ENCODE measurements at places on chromosomes 12 and 14.

DNA sequence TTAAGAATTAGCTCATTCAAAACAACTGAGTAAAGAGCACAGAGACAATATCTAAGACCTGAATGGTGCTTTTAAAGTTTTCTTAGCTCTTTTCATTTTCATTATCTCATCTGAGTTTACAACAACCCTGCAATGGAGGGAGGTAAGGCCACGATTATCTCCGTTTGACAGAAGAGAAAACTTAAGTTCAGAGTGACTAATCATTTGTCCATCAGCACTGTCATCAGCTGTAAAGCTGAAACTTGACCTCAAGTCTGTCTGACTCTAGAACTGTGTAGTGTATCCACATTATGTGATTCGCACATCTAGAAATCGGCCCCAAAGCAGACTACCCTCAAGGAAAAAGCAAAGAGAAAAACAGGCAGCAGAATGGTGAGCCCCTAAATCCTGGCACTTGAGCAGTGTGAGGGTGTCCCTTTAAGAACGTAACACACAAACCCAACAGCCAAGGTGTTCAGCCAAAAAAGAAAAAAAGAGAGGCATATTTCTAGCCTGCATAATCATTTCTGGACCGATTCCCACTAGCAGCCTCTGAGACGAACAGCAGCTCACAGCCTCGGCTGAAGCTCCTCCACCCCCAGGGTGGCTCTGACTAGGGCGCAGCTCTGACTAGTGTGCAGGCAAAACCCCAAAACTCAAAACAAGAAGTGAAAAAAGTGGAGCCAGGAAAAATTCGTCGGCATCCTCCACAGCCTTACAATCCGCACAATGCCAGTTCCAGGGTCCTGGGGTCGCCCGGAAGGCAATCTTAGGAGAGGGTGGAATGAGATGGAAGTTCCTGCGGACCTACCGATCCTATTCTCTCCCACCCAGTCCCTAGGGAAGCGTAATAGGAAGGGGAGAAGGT lies 1.6 kb downstream of the STXBP6 start:
- no peak for DNase-seq

- no peak for DNase-seq
These were observed 7.6 kb downstream of the YBX3 start for GRCh38 chr12:10715491-10715890.

- no peak for DNase-seq
These were observed 137.6 kb downstream of the TSPAN9 start for GRCh38 chr12:3214526-3215365.

DNA sequence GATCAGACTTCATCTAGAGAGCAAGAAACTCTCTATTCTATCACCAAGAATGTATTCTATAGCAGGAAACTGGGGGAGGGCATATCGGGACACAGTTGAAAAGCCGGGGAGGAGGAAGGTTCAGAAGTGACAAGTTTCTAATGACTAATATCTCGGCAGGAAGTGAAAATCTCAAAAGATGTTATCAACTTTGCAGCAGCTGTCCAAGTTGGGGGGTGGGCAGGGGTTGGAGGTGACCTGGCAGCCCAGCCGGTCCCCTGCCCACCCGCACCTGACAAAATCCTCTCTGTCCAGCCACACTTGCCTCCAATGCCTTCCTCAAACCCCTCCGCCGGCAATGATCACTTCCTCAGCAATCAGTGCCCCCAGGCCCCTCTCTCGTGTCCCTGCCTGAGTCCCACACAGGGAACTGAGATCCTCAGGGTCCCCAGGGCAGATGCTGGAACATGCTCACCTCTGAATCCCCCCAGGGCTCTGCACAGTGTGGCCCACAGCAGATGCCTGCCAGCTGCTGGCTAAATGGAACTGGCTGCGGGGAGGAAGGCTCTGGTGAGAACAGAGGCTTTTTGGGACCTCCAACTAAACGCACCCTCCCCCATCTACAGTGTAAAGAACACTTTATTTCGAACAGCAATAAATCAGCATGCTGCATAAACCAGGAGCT lies 43.9 kb downstream of the CCDC88C start:
- no peak for DNase-seq

DNA sequence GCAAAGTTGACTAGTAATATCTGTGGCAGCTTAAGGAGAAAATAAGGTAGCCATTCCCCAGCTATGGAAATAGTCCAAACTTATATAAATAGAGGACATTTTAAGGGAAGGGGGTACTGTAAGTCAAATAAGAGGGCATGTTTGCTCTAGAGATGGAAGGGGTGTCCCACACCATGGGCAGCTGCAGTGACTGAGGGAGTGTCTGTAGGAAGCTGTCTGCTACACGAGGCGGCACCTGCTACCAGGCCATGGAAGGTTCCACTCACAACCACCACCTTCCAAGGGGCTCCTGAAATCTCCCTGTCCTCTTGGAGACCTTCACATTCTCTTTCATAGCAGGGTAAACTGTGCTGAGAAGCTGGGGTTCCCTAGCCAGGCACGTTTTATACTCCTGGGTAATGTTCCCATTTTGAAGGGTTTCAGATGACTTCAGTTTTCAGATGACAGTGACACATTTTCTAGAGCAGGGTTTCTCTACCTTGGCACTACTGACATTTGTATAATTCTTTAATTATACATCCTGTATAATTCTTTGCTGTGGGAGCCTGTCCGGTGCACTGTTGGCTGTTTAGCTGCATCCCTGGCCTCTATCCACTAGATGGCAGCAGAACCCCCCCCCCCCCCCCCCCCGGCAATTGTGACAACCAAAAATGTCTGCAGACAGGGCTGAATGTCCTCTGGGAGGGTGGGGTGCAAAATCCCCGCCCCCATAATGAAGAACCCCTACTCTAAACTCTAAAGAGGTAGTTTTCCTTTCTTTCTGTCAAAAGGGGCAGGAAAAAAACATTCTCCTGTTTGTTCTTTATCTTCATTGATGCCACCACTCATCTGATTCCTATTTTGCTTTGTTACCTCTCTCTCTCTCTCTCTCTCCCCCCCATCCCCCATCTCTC lies 11.6 kb upstream of the SMCO2 start:
- no peak for DNase-seq

DNA sequence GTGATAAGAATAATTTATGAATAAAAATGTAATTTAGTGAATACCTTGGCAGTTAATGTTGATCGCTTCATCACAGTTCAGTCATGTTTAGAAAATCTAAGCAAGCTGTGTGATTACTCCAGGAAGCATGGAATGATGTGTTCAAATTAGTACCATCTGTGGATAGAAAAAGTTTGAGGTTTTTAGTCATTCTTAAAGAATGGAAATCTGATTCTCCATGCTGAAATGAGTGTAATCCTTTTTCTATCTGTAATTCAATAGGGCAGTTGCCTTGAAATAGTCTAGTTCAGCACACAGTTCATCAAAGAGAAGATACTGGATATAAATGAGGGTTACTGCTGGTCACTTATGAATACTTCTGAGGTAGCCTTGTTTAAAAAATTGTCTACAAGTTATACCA lies 127.2 kb upstream of the MYF6 start:
- DNase-seq = no peak

- DNase-seq = no peak
These were observed 13.6 kb upstream of the GSG1 start for GRCh38 chr12:13117029-13117428.

DNA sequence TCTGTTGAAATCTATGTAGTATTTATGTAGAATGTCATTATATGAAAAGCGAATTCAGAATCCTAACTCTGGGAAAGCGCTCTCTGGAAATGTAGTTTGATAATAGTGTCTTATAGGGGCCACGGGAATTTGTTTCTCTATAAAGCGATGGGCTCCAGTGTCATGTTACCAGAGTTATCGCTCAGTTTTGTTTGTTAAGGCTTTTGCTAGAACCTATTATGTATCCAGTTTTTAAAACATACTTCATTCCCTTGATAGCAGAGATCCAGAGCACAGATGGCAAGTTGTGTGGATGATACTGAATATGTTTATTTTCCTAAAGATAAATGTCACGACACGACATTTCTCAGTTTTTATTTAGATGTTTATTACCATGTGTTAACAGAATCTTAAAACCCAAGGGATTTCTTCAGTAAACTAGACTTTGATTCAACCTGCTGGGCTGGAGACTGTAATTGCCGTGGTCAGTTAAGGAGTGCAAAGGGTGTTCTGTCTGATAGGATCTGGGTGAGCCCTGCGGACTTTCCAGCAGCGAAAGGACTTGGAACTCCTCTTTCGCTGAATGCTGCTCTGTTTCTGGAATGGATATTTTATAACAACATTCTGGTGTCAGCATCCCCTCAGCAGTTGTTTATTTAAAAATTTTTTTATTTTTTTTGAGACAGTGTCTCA lies 1.7 kb upstream of the DNAH10 start:
- DNase-seq = no peak

DNA sequence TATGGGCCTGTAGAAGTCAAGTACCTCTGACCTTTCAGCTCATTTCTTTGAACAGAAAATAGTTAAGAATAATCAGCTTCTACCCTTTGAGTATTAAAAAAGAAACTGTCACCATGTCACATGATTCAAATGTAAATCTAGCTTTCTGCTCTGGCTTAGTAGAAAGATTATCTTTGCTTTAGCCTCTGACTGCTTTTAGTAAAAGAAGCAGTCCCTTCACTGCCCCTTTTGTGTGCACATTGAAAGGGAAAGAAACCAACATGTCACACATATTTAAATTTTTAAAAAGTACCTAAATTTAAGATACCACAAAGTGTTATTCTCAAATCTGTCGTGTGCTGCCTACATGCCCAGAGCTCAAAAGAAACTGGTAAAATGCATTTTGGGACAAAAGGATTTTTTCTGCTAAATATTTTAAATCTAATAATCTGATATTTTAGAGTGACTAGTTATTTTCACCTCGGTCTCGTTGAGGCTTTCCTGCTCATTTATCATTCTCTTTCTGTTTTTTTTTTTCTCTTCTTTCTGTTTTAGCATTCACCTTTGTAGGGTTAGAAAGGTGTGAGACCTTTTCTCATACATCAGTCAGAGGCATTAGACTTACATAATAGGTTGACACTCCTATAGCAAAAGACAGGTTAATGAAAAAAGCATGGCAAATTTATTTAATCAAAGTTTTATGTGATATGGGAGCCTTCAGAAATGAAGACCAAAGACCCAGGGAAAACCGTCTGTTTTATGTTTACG lies 41.3 kb downstream of the SLC16A7 start:
- no peak for DNase-seq

- DNase-seq = no peak
These were observed 4.4 kb downstream of the CACNA1C start for GRCh38 chr12:2057041-2057794.

GRCh38 chr12:131221957-131222328 lies 268.2 kb downstream of the ADGRD1 start:
- no peak for DNase-seq

DNA sequence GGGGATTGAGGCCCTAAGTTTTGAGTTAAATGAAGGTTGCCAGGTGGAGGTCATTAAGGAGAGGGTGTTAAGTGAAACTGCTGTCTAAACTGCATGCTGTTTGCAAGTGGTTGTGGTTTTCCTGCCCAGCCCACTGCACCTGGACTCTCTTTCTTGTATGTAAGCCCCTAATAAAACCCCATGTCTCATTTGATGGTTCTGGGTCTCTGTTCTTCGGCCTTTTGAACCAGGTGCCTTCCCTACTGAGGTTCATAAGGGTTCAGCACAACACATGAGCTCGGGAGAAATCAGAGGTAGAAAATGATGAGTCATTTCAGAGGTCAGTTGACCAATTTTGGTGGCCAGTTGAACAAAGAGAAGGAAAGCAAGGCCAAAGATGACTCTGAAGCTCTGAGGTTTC lies 382.5 kb downstream of the RPS29 start:
- no peak for DNase-seq

GRCh38 chr14:66085224-66085623 lies 400.9 kb upstream of the CCDC196 start:
- no peak for DNase-seq

- DNase-seq = no peak
These were observed 10.2 kb downstream of the KITLG start for GRCh38 chr12:88570103-88570502.

DNA sequence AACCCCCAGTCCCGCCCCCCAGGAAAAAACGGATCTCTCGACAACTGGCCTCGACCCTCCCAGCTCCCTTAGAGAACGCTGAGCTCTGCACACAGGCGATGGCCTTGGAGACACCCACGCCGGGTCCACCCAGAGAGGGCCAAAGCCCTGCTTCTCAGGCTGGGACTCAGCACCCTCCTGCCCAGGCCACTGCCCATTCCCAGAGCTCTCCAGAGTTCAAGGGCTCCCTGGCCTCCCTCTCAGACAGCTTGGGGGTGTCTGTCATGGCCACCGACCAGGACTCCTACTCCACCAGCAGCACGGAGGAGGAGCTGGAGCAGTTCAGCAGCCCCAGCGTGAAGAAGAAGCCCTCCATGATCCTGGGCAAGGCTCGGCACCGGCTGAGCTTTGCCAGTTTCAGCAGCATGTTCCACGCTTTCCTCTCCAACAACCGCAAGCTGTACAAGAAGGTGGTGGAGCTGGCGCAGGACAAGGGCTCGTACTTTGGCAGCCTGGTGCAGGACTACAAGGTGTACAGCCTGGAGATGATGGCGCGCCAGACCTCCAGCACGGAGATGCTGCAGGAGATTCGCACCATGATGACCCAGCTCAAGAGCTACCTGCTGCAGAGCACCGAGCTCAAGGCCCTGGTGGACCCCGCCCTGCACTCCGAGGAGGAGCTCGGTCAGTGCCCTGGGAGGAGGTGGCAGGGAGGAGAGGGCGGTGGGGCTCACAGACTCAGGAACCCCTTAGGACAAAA lies 95.8 kb downstream of the LGMN start:
- DNase-seq = no peak

- no peak for DNase-seq
These were observed 7.8 kb downstream of the PRPF39 start for GRCh38 chr14:45091710-45092109.

DNA sequence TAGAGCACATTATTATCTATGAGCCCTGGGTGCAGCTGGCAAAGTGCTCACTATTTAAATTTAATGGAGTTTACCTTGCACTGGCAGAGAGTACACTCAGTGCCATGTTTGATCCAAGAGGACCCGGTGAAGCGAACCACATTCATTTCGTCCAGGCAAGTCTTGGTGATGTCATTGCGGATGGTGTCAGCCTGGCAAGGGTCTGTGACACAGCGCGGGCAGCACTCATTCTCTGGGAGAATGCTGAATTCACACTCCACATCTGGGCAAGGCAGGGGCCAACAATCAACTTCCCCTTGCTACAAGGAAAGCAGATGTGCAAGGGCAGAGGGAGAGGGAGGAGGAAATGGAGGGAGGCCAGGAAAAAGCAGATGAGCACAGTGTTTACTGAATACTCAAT lies 356.2 kb downstream of the NELL2 start:
- no peak for DNase-seq

GRCh38 chr12:103654816-103655215 lies 67.7 kb downstream of the STAB2 start:
- no peak for DNase-seq
